ENCODE measurements at places on chromosomes 1 and 21.

GRCh38 chr1:156838972-156839371 lies 19.9 kb downstream of the INSRR start:
- DNase-seq = no peak

GRCh38 chr1:52139817-52140540 lies 1.9 kb upstream of the ZFYVE9 start:
- peak; percentile 29 for DNase-seq

DNA sequence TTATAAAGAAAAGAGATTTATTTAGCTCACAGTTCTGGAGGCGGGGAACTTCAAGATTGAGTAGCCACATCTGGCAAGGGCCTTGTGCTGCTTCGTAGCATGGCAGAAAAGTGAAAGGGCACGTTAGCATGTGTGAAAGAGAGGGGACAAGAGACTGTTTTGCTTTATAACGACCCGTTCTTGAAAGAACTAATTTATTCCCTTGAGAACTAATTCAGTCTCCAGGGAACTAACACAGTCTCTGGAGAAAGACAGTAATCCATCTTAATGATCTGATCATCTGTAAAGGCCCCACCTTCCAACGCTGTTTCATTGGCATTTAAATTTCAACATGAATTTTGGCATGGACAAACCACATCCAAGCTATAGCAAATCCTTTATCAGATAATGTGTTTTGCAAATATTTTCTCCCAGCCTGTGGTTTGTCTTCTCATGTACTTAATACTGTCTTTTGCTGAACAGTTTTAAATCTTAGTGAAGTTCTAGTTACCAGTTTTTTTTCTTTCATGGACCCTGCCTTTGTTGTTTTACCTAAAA lies 26.1 kb downstream of the MTR start:
- no peak for DNase-seq

- DNase-seq = no peak
Observed at GRCh38 chr1:228802386-228803220, 67.3 kb downstream of the RHOU start.

- DNase-seq = no peak
Observed at GRCh38 chr1:234331507-234331906, 41.7 kb upstream of the COA6 start.

DNA sequence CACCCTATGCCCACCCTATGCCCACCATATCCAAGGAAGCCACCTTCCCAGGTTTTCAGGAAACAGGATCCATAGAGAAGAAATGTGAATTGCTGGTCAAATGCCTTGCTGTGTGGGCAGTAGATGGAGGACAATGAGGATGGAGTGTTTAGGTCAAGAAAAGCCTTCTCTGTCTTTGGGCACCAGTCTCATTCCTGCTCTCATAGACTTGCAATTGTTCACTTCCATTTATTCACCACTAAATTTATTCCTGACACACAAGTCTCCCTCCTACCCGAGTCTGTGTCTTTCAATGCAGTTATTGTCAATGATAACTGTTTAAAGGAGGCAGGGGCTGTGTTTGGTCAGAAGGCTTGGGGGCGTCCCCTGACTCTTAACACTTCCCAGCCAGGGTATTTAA lies 48.0 kb upstream of the ITPKB start:
- no peak for DNase-seq

DNA sequence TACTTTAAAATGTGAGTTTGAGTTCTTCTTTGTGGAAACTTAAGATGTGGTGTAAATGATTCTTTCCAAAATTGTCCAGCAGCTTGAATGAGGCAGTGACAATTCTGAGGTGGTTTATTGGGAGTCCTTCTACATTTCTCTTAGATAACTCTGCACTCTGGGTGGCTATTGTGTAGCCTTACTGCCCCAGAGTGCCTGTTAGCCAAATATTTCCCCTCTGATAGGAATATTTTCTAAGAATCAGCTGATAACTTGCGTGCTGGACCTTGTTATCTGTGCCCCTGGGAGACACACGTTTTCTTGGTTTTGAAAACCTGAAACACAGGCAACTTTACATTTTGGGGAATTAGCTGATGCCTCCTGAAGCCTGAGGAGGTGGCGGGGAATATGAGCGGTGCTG lies 91.6 kb downstream of the CD247 start:
- no peak for DNase-seq

GRCh38 chr1:234093107-234093506 lies 188.6 kb downstream of the SLC35F3 start:
- DNase-seq = no peak

All from stimulated activated CD4-positive, alpha-beta T cell treated with anti-CD3 and anti-CD28 coated beads, Interleukin-2, amount 100 ng/mL, for 4 hours (primary cell).